KBM-7 (cell line): ENCODE measurements at places on chromosomes 7 and 10.

GRCh38 chr10:114631090-114631665 lies 26.9 kb downstream of the ABLIM1 start:
- DNase-seq = no peak

GRCh38 chr7:116899308-116899707 lies 36.9 kb downstream of the CAPZA2 start:
- no peak for DNase-seq

GRCh38 chr10:118745056-118745455 lies 9.7 kb downstream of the CACUL1 start:
- no peak for DNase-seq

GRCh38 chr10:7457478-7458316 lies 46.9 kb upstream of the SFMBT2 start:
- DNase-seq = no peak

DNA sequence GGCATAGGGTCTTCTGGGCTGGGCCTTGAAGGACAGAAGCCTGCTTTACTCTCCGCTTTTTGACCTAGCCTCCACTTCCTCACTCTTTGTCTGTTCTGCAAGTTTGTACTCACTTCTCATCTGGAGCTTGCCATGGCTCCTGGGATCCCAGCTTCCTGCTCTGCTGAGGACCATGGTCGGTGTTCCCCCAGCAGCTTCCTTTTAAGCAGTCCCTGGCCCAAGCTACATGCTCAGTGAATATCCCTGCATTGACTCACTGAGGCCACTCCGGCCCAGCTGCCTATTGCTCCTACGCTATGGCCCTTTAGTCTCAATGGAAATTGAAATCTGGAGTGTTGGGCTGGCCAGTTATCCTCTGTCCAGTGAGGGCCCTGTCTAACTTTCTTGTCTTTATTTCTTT lies 427.7 kb downstream of the RPS24 start:
- no peak for DNase-seq

GRCh38 chr7:37342688-37343471 lies 105.8 kb downstream of the ELMO1 start:
- peak; percentile 93 for DNase-seq

DNA sequence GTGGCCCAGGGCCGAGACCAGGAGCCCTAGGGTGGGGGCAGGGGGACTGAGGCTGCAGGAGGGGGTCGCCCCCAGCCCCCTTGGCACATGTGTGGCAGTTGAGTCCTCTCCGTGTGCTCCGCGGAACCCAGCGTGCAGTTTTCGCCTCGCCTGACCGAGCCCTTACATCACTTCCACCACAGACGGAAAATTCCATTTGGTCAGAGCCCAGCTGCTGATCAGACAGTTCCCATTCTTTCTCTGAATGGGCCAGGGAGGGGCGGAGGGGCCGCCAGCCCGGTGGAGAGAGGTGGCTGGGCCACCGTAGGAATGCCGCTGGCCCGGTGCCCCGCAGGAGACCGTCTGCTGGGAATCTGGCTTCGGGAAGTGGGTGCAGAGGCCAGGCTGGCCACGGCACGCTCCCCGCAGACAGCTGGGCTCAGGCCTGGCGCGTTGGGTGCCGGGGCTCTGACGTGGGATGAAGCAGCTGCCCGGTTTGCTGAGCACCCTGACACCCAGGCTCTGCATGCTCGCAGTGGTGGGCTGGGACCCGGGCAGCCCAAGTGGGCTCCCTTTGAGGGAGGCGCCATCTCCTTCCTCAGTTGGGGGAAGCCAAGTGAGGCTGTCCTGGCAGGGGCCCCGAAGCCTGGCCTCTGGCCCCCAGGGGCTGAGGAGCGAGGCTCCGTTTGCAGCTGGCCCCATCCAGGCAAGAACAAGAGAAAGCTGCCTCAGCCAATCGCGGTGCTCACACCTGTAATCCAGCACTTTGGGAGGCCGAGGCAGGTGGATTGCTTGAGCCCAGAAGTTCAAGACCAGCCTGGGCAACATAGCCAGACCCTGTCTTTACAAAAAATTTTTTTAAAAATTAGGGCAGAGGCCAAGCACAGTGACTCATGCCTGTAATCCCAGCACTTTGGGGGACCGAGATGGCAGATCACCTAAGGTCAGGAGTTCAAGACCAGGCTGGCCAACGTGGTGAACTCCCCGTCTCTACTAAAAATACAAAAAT lies 9.9 kb downstream of the TTYH3 start:
- DNase-seq = peak; percentile 80

- no peak for DNase-seq
These were observed 126.8 kb downstream of the MAD1L1 start for GRCh38 chr7:2105917-2106316.

GRCh38 chr7:40538281-40538680 lies 403.5 kb downstream of the SUGCT start:
- no peak for DNase-seq

DNA sequence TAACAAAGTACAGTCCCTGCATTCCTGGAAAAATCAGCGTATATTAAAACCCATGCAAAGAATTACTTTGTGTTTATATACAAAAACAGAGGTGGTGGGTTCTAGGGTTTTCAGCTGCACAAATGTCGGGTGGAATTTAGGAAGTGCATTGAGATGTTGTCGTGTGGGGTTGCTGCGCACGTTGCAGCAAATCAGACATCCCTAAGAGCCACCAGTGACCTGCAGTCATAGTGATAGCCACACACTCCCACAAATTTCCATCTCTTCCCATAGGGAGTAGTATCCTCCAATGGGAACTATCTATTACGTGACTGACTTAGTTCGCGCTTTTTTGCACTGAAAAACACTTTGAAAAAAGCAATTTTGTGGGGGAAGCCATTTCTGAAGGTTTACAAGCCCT lies 375.2 kb upstream of the GALNT17 start:
- DNase-seq = no peak

GRCh38 chr7:368651-369475 lies 78.9 kb downstream of the FOXL3 start:
- DNase-seq = no peak

DNA sequence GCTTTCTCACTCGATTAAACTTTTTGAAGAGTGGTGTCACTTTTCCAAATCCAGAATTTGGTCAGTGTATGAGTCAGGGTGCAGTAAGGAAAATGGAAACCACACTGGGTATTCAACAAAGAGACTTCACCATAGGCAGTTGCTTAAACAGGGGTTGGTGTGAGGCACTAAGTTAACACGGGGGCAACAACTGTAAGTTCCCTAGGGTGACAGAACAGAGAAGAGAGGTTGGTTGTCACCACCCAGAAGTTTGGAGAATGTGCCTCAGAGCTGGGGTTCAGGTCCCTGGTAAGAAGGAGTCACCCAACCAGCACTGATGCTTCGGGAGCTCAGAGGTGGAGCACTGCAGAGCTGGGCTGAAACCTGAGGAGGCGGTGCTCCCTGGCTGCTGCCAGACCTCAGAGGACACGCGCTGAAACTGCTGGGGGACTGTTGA lies 170.4 kb downstream of the ARID5B start:
- no peak for DNase-seq

GRCh38 chr7:636396-636795 lies 90.1 kb upstream of the DNAAF5 start:
- peak; percentile 19 for DNase-seq

DNA sequence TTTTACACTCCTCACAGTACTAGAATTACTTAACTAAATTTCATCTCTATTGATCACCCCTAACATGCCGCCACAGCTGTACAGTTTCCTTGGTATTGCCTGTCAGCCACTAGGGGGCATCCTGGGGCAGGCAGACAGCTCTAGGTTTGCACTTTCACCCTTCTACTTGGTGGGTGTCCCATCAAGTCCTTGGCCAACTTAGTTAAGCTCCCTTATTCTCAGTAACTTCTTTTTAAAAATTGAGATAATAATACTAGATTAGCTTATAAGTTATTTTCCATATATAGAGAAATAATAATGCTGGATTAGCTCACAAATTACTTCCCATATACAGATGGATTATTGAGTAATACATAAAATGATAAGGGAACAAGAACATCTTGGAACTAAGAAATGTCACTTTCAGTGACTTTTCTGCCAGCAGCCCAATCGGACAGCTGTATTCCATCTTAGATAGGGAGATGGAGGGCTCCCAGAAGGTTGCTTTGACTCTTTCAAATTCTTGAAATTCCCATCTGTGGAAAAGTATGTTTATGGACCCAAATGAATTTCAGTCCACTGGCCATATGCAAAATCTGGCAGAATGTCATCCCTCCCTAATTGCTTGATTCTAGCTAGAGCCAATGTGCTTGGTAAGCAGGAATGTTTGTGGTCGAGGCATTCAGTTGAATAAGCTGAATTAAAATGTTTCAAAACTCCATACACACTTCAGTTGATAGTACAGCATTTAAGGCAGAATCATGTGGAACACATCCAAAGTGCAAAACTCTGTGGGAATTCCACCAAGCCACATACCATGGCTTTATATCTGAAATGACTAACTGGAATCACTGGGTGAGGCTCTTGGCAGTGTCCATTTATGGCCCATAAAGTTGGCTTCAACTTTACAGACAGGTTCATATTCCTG lies 309.7 kb downstream of the CSTF2T start:
- DNase-seq = peak; percentile 28

DNA sequence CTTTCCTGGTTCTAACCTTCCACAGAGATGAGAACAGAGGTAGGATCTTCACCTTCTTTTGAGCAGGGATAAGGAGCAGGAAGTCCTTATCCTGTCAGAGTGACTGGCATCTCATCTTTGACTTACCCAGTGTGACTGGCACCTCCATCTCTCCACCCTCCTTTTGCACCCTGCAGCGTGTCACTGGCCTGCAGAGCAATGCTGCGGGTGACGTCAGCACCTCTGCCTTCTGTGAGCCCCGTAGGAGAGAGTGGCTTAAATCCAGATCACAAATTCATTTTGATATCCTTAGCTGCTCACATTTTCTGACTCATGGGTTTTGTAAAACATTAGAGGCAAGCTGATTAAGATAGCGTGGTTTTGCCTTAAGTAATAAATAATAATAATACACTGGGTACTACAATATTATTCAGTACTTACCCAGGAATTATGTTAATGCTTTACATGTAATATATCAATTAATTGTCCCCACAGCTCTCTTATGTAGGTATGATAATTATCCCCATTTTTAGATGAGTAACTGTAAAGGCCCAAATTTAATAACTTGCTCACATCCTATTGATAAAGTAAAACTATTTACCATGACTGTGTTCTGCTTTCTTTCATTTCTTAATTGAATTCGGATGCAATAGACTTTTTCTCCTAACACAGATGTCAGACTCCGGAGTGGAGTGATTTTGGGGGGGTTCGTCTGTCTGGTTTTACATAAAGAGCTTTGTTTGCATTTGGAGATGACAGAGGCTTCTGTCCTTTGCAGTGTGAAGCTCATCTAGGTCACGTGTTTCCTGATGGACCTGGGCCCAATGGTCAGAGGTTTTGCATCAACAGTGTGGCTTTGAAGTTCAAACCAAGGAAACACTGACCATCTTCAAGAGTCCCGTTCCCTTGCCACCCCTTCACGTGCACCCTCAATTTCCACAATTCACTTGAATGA lies 24.9 kb downstream of the MSRB2 start:
- no peak for DNase-seq

DNA sequence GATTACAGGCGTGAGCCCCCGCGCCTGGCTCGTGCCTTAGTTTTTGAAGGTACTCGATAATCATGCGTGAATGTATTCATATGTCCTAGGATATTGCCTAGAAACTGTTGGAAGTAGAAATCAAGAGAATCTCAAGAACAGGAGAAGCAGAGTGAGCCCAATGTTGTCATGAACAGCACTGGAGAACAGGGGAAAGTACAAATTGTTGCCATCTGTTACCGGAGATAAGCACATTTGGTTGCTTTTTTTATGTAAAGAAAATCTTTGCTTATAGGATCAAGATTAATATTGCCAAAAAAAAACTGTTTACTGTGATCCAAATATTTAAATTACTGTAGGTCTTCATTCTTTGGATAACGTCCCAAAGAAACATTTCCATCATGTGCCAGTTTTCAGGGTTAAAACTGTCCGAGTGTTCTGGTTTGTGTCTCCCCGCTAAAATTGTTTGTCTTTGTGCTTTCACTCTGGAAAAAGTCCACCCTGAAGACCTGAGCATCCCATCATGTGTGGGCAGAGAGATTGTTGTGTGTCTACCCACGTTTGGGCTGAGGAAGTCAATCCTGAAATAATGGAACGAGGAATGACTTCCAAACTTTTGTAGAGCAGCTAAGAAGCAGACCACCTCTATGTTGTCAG lies 95.7 kb upstream of the CELF2 start:
- no peak for DNase-seq

GRCh38 chr7:3836855-3837254 lies 535.8 kb downstream of the SDK1 start:
- DNase-seq = no peak

DNA sequence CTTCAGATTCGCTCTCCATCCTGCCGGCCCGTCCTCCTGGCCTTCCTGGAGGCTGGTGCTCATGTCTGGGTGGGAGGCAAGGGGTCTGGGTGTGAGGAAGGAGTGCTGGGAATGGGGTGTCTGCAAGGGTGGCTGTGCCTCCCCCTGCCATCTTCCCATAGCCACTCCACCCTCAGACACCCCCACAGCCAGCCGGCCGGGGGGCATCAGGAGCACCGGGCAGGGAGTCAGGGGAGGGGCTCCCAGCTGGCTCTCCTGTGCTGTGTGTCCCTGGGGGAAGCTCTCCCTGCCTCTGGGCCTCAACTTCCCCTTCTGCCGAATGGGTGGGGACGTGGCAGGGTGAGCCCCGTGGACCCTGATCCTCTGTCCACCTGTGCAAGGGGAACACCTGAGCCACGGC lies 18.6 kb downstream of the MICALL2 start:
- DNase-seq = no peak

GRCh38 chr10:96752375-96752774 lies 32.1 kb upstream of the PIK3AP1 start:
- DNase-seq = no peak
